CD8-positive, alpha-beta memory T cell (primary cell): ENCODE measurements at places on chromosomes 5 and 9. TPM values are rescaled to one million over a fixed set of nuclear protein-coding genes. Genes with fewer than 3 reads are reported as not detected.

GRCh38 chr9:133606708-133607025 is 2.5 kb downstream of the FAM163B start:
- H3K4me3 ChIP-seq, result no peak overlapping the region
- no peak overlapping the region for H3K27ac ChIP-seq
- peaks cover 18% of the 10 kb centered on the region for H3K27me3 ChIP-seq

DNA sequence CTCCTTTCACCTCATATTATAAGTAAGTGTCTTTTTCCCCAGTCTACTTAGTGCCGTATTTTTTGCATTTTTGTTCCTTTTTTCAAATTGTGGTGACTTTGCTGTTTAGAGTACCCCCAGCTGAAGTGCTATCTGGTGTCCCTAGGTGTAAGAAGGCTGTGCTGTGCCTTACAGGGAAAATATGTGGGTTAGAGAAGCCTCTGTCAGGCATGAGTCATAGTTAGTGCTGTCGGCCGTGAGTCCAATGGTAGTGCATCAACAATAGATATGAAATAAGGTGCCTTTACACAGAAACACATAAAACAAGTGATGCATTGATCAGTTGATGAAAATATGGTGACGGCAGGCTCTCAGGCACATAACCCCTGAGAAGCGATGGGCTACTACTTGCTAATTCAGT is 20.1 kb downstream of the SYK start:
- no peak overlapping the region for H3K4me3 ChIP-seq
- no peak overlapping the region for H3K27ac ChIP-seq
- no peak for DNase-seq

DNA sequence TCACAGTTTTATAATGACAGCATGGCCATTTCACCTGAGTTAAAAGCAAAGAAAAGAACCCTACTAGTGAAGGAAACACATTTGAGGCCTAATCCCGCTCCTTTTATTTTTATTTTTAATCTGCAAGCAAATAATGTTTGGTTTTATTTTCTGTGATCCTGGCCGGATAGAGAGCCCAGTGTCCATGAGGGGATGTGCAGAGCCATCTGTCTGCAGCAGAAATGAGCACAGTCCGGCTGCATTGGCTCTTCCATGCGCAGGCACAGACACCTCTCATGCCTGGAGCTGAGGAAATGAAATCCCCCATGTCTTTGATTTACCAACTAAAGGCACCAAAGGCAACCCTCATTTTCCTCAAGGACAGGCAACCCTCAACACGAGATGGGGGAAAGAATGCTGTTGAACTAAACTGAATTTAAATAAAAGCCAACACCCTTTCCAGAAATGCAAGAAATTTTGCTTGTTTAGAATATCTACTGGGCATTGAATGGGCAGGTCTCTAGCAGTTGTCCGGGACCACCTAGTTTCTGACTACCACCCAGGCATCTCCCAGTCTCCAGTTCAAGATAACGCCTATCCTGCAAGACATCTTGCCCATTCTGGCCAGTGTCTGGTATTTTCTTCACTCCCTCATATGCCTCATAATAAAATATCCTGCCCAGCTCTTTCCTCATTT is 47.9 kb upstream of the SEMA6A start:
- DNase-seq, result no peak
- no peak overlapping the region for H3K4me3 ChIP-seq
- no peaks in the 10 kb centered on the region for H3K36me3 ChIP-seq
- H3K4me1 ChIP-seq, result no peaks in the 10 kb centered on the region
- H3K27ac ChIP-seq, result no peak overlapping the region

DNA sequence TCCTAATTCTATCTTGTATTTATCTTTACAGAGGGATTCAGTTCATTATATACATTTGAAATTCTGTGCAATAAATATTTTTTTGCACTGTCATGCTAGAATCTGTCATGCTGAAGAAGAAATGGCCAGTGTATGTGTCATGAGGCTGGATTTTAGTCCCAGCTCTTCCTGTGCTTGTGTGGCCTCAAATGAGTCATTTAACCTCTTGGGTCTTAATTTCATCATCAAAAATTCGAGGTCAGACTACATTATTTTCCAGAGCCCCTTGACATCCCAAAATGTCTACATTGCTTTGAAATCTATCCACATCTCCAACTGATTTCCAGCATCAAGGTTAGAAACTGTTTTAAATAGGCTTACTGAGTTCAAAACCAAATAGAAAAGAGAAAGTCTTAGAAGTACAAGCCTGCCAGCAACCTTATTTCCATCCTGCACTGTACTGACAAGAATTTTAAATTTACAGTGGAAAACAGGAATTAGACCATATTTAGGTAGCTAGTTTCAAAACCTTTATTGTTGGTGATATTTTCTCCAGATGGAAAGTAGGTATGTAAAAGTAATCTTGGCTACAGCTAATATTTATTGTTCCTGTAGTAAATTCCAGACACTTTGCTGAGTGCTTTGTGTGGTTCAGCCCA is 96.7 kb upstream of the MAMDC2 start:
- no peaks in the 10 kb centered on the region for H3K27me3 ChIP-seq
- DNase-seq, result no peak
- no peaks in the 10 kb centered on the region for H3K4me1 ChIP-seq

DNA sequence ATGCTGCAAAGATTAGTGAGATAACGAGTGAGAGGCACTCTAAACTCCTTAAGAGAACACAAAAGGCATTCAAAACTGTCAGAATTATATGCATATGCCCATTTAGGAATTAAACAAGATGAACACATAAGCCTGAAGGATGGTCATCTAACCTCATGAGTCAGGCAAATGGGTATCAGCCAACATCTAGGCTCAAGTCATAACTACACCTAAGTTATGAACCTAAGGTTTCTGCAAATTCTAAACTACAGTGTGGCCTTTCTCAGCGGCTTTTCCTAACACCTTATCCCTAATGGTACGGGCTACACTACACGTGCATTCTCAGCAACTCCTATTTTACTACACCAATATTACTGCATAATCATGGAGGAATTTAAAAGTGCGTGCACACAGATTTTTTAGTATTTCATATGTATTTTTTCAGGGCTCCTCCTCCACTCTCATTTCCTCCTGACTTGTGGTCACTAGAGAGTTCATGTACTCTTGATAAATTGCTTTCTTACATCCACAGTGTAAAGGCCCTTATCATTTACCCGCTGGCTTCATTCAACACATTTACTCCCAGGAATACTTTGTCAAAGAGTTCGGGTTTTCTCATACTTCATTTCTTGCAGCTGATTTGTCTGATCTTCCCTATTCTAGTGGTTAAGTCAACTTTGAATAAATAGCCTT is 316.5 kb downstream of the BNC2 start:
- H3K4me1 ChIP-seq, result no peaks in the 10 kb centered on the region
- H3K4me3 ChIP-seq, result no peak overlapping the region
- no peaks in the 10 kb centered on the region for H3K36me3 ChIP-seq
- no peak for DNase-seq
- no peaks in the 10 kb centered on the region for H3K27me3 ChIP-seq

- no peaks in the 10 kb centered on the region for H3K4me1 ChIP-seq
- no peaks in the 10 kb centered on the region for H3K36me3 ChIP-seq
- no peak overlapping the region for H3K4me3 ChIP-seq
- peaks cover 10% of the 10 kb centered on the region for H3K27me3 ChIP-seq
Observed at GRCh38 chr9:114099669-114100270, 678 bp upstream of the KIF12 start.

GRCh38 chr9:98869078-98869745 is 61.7 kb downstream of the GALNT12 start:
- H3K4me3 ChIP-seq, result no peak overlapping the region
- no peak overlapping the region for H3K27ac ChIP-seq
- no peaks in the 10 kb centered on the region for H3K36me3 ChIP-seq
- no peak for DNase-seq

GRCh38 chr9:84993105-84993504 is 323.6 kb downstream of the NTRK2 start:
- no peaks in the 10 kb centered on the region for H3K27me3 ChIP-seq
- no peak for DNase-seq
- no peak overlapping the region for H3K4me3 ChIP-seq
- H3K27ac ChIP-seq, result no peak overlapping the region
- H3K36me3 ChIP-seq, result no peaks in the 10 kb centered on the region

DNA sequence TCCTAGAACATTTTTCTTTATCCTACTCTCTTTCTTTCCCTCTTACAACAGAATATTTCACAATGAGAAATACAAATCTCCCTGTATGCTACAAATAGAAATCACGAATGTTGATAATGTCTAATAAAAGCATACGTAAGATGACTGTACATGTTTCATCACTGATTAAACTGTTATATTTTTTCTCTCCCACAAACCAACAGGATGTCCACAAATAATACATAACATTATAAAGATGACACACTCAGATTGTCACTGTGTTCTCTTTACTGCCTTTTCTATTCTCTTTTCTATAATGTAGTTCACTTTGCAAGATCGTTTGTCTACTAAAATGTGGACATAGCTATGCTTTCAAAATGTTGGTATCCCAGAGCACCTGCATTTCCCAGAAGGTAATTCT is 90.7 kb upstream of the PARP8 start:
- no peaks in the 10 kb centered on the region for H3K27me3 ChIP-seq
- H3K4me1 ChIP-seq, result peaks cover 20% of the 10 kb centered on the region
- no peak for DNase-seq
- no peak overlapping the region for H3K4me3 ChIP-seq
- no peaks in the 10 kb centered on the region for H3K36me3 ChIP-seq

DNA sequence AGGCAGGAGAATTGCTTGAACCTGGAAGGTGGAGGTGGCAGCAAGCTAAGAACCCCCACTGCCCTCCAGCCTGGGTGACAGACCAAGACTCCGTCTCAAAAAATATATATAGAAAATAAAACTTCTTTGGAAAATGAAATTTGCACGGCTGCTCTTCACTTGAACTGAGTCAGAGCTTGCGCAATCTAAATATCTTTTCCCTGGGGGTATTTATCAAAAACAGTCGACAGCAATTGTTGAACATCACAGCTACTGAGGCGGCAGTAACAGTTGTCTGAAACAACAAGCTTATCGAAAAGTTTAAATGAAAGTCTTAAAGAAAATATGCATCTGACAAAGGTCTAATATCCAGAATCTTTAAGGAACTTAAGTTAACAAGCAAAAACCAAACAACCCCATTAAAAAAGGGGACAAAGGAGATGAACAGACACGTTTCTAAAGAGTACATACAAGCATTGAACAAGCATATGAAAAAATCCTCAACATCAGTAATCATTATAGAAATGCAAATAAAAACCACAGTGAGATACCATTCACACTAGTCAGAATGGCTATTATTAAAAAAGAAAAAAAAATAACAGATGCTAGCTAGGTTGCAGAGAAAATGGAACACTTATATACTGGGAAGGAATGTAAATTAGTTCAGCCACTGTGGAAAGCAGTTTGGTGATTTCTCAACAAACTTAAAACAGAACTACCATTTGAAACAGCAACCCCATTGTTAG is 153.6 kb upstream of the CDH9 start:
- H3K27ac ChIP-seq, result no peak overlapping the region
- no peak for DNase-seq
- no peak overlapping the region for H3K4me3 ChIP-seq
- H3K36me3 ChIP-seq, result no peaks in the 10 kb centered on the region

GRCh38 chr5:168579488-168580226 is 489 bp upstream of the PANK3 start:
- H3K27me3 ChIP-seq, result no peaks in the 10 kb centered on the region
- DNase-seq, result peak; percentile 96
- peaks cover 14% of the 10 kb centered on the region for H3K4me1 ChIP-seq
- peak overlapping the region; percentile 63 for H3K27ac ChIP-seq

GRCh38 chr5:160071916-160072315 is 47.3 kb downstream of the PWWP2A start:
- H3K4me1 ChIP-seq, result no peaks in the 10 kb centered on the region

- H3K4me1 ChIP-seq, result peaks cover 21% of the 10 kb centered on the region
- H3K4me3 ChIP-seq, result no peak overlapping the region
- no peak overlapping the region for H3K27ac ChIP-seq
- no peak for DNase-seq
Observed at GRCh38 chr5:99030906-99031440, 102.2 kb upstream of the CHD1 start.

- no peak overlapping the region for H3K4me3 ChIP-seq
- H3K27me3 ChIP-seq, result no peaks in the 10 kb centered on the region
- H3K27ac ChIP-seq, result no peak overlapping the region
Observed at GRCh38 chr5:158159621-158160020, 300.7 kb upstream of the CLINT1 start.

- H3K27ac ChIP-seq, result no peak overlapping the region
- H3K36me3 ChIP-seq, result peaks cover 12% of the 10 kb centered on the region
- H3K27me3 ChIP-seq, result no peaks in the 10 kb centered on the region
- H3K4me3 ChIP-seq, result no peak overlapping the region
- DNase-seq, result no peak
Observed at GRCh38 chr9:108885643-108886348, 23.7 kb downstream of the ACTL7A start.

DNA sequence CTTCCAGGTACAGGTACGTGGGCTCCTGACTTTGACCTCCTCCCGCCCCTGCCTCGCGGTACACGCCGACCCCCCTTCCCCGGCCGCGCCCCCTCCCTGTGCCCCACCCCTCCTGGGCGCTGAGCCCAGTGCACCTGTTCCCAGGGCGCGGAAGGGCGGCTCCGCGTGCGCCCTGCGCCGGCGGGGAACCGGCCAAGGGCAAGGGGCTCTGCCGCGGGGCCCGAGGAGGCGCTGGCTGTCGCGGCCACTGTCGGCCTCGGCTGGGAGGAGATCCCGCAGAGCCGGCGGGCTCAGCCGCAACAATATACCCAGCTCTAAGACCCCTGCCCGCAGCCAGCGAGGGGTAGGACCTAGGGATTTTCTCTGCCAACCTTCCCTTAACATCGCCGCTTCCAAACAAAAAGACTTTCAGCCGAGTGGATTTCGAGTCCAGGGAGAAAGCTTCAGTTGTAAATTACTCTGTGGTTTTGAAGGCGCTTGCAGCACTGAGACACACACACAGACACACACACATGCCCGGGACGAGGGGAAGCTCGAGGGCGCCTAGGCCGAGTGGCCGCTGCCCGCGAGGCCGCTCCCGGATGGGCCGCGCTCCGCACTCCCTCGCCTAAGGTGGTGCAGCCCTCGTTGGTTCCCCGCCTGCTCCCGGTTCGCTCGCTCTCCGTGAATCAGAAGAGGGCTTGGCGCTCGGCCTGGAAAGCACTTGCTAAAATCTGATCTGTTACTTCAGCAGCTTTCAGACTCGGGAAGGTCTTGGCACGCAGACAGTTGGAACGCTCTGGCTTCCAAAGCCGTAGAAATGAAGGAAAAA is 1.2 kb downstream of the FGF18 start:
- peaks cover 18% of the 10 kb centered on the region for H3K27me3 ChIP-seq
- H3K27ac ChIP-seq, result no peak overlapping the region
- no peak for DNase-seq
- peaks cover 13% of the 10 kb centered on the region for H3K4me1 ChIP-seq
- H3K36me3 ChIP-seq, result no peaks in the 10 kb centered on the region
- no peak overlapping the region for H3K4me3 ChIP-seq

GRCh38 chr9:129958796-129959195 is 84.2 kb downstream of the FNBP1 start:
- no peaks in the 10 kb centered on the region for H3K27me3 ChIP-seq
- H3K4me1 ChIP-seq, result peaks cover 56% of the 10 kb centered on the region
- no peak overlapping the region for H3K27ac ChIP-seq
- H3K4me3 ChIP-seq, result no peak overlapping the region
- DNase-seq, result no peak
- H3K36me3 ChIP-seq, result peaks cover 15% of the 10 kb centered on the region

Gene IL4
- 6.8 TPM for total RNA-seq

Gene RETREG1
- 11.4 TPM for total RNA-seq

Gene PCDHGA4
- total RNA-seq, result 0.09 TPM

Gene STK10
- total RNA-seq, result 118 TPM

Gene JAKMIP2
- 1.8 TPM for total RNA-seq

Gene SELENOP
- 1.2 TPM for total RNA-seq

Gene CCL21
- not detected for total RNA-seq

Gene HSPB3
- not detected for total RNA-seq

Gene ANKRD31
- 0.64 TPM for total RNA-seq

Gene PLAC8L1
- total RNA-seq, result 0.53 TPM

Gene PCDHA6
- not detected for total RNA-seq
